Activated CD8-positive, alpha-beta memory T cell treated with anti-CD3 and anti-CD28 coated beads, Interleukin-2, amount 10 ng/mL, durations not matched to agents 7 days and 5 days (primary cell): ENCODE measurements at places on chromosomes 7 and 10.

DNA sequence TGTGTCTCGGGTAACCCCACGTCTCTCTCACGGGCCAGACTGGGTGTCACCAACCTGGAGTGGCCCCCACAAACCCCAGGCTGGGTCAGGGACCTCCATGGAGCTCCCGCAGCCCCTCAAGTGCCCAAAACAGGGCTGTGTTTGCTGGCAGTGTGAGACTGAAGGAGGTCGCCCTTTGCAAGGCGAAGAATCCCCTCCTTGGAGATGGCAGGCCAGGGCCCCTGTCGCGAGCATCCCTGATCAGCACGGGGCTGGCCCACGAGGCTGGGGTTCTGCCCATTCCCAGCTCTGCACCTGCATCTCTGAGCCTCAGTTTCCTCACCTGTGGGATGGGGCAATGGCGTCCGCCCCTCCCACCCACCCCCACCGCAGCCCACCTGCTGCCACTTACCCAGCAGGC is 62.4 kb downstream of the SLC29A4 start:
- no peak for DNase-seq

GRCh38 chr7:108211382-108212201 is 81.4 kb upstream of the LAMB4 start:
- no peak for DNase-seq

DNA sequence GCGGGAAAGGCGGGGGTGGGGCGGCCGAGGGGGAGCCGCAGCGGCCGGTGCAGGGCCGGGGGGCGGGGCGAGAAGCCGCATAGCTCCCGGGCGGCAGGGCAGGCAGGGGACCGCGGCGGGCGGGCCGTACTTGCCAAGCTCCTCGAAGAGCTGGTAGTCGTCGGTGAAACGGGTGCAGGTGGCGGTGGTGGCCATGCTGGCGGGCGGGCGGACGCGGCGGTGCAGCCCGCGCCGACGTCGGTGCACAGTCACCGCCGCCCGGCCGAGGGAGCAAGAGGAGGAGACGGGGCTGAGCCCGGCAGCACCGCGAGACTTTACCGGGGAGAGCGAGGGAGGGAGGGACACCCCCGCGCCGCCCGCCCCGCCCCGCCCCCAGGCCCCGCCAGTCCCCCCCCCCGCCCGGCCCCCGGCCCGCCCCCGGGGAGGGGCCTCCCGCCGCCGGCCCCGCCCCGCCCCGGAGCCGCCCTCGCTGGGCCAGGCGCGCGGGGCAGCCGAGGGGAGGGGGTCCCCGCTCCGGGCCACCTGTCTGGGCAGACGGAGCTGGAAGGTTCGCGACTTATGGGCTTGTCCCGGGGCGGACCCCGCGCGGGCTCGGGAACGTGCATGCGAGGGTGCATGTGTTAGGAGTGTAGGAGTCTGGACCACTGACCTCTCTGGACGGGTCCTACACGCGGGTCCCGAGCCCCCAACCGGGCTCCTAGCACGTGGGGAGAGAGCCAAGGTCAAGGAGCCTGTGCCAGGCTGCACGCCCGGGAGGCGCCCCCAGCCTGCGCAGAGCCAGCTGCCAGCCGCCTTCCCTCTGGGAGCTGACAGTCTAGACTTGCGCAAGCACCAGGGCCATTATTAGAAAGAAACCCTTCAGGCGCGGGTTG is at the start of gene CAMK2G:
Gene CAMK2G (minus strand): TSS at position 289 of the 872 bp plus-strand sequence. CDS start 94 bp downstream, at position 195.
- peak; percentile 91 for DNase-seq

GRCh38 chr7:46741938-46742540 is 821.0 kb upstream of the IGFBP3 start:
- DNase-seq = no peak

- DNase-seq = peak; percentile 63
Observed at GRCh38 chr10:68826764-68827591, at the start of gene STOX1. STOX1 (plus strand) TSS chr10:68827531; CDS start chr10:68827624, 93 bp downstream.

DNA sequence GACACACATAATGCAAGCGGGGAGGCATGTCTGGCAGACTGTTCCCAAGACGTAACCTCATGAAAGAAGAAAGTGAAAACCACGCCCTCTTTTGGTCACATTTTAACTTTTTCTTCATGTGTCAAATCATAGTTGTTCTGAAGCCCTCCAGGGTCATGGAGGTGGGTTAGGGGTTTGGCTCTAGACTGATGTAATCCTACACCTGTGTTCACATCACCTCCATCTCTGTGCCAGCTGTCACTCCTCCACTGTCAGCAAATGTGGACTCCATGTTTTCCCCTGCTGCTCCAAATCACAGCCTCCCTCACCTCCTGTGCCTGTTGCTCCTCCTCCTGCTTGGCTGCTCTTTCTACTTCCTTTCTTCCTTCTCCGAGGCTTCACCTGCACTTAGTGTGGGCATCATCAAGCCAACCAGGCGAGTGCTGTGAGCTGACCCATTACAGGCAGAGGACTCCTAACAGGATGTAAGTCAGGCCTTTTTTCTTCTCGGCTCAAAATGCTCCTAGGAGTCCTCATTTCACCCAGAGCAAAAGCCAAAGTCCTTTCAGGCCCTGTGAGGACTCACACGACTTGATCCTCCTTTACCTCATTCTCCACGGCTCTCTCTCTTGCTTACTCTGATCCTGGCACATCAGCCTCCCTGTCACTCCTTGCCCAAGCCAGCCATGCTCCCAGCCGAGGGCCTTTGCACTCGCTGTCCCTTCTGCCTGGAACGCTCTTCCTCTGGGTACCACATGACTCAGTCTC is 66.4 kb upstream of the IFRD1 start:
- DNase-seq = no peak

DNA sequence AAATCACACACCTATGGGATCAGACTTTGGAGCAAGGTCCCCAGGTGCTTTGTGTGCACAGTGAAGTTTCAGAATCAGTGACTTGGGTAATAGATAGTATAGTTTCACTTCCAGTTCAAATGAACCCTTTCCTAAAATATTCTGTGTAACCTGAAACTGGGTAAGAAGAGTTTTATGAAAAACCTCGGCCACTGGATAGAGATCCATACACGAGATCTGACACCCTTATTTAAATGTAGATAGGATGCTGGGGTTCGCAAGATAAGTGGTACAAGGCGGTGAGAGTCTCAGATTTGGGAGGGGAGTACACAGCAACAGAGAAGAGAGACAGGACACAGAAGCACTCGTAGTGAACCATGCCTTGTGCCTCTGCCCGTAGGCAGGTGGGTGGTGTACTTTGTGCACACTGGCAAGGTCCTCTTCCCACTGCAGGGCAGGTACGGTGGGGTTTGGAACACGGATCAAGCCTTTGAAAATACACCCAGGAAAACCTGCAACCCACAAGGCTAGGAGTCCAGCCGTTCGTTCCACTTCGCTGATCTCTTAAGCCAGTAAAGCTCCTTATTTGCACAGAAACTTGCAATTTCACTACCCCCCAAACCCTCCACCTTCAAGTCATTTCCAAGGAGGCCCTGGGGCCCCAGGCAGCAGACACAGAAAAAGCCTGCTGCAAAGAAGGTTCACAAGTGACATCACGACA is 162.8 kb downstream of the USP6NL start:
- peak; percentile 39 for DNase-seq

GRCh38 chr10:117242463-117242832 is 1.5 kb downstream of the SLC18A2 start:
- no peak for DNase-seq

DNA sequence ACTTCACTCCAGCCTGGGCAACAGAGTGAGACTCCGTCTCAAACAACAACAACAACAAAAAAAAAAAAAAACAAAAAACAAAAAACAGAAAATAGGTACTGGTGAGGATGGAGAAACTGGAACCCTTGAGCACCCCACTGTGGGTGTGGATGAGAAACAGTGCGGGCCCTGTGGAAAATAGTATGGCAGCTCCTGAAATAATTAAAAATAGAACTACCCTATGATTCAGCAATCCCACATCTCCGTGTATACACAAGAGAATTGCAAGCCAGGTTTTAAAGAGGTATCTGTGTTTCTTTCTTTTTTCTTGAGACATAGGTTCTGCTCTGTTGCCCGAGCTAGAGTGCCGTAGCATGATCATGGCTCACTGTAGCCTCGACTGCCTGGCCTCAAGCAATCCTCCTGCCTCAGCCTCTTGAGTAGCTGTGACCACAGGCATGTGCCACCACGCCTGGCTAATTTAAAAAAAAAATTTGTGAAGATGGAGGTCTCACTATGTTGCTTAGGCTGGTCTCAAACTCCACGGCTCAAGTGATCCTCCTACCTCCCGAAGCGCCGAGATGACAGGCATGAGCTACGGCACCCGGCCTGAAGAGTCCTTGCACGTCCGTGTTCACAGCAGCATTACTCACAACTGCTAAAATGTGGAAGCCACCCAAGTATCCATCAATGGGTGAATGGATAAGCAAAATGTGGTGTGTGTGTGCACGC is 39.5 kb downstream of the EBF3 start:
- no peak for DNase-seq

DNA sequence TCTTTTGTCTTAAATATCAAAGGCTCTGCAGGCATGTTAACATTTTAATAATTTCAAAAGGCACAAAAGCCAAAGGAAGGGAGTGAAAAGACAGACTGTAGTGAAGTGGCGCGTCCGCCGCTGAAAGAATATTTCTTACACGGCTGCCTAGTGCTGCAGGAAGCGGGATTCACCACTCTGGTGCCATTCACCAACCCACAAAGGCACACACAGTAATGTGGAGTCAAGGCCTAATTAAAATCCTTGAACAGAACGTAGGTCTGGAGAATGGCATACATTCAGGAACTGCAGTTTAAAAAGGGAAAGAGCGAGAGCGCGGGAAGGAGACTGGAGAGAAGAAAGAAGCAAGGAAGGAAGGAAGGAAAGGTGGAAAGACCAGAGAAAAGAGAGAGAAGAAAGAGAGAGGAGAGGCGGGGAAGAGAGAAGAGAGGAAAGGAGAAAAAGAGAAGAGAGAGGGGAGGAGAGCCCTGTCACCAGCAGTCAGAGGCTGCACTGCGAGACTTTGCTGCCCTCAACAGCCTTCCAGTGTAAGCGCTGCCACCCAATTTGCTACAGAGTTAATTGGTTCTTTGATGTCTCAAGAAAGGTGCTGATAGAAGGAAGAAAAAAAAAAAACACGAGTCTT is 554.0 kb downstream of the MDFIC start:
- DNase-seq = no peak

GRCh38 chr10:19620811-19621210 is 195.4 kb upstream of the PLXDC2 start:
- no peak for DNase-seq

GRCh38 chr10:6409971-6410643 is 170.0 kb downstream of the PRKCQ start:
- peak; percentile 73 for DNase-seq

- DNase-seq = no peak
Observed at GRCh38 chr10:59879363-59879913, 26.9 kb downstream of the CCDC6 start.

DNA sequence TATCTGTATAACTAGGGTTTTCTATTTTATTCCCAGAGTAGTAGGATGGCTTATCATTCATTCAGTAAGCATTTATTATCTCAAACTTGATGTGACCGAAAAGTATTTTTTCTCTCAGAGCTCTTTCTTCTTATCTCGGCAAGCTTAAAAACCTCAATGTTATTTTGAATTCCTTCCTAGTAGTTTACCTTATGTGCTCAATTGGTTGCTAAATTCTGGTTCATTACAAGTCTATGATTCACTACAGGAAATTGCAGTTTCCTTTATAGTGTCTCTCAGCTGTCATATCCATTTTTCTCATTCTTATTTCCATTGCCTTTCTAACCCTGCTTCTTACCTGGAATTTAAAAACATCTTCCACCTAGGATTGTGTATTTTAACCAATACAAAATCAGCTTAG is 12.6 kb upstream of the ICA1 start:
- DNase-seq = no peak

DNA sequence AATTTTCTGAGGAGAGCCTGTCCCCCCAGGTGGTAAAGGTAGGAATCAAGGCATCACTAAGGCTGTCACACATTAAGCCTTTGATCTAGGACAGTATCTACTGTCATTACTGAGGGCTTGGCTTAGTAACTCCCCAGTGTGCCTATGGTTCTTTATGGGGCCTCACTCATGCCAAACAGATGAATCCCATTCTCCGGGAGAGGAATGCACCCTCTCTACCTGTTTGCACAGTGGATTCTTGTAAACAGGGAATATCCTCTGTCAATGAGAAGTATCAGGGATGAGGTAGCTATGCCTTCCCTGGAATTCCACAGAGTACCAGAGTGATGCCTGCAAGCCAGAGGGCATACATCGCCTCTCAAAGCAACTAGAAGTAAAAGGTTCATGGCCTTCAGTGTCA is 3.9 kb upstream of the CPN1 start:
- no peak for DNase-seq

GRCh38 chr7:11699666-11700065 is 132.3 kb downstream of the THSD7A start:
- no peak for DNase-seq

DNA sequence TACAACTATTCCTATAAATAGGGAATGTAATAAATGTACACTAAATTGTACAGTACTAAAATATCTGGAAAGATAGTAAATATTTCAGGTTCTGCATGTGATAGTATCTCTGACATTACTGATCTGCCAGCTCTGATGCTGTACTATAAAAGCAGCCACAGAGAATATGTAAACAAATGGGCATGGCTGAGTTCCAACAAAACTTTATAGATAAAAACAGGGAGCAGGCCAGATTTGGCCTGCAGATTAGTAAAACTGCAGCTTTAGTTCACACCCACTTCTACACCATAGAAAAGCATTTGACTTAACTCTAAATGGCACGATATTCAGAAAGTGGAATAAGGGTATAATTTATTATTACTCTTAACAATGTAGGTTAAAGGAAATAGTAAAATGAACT is 18.8 kb upstream of the TLL2 start:
- DNase-seq = no peak

DNA sequence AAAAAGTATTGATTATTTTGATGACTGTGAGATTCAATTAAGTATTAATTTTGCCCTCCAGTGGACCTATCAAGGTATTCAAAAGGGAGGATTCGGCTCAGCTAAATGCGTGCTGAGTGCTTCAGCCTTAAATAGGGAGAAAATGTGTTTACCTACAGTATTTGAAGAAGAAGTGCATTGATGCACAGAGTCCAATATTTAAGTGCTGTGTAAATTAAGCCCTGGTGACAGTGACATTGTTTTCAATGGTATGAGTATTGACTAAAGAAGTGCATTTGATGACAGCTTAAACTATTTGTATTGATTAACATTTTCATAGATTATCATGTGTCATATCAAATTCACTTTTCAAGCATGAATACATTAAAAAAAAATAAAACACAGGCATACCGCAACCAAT is 106.6 kb downstream of the POU6F2 start:
- DNase-seq = no peak

DNA sequence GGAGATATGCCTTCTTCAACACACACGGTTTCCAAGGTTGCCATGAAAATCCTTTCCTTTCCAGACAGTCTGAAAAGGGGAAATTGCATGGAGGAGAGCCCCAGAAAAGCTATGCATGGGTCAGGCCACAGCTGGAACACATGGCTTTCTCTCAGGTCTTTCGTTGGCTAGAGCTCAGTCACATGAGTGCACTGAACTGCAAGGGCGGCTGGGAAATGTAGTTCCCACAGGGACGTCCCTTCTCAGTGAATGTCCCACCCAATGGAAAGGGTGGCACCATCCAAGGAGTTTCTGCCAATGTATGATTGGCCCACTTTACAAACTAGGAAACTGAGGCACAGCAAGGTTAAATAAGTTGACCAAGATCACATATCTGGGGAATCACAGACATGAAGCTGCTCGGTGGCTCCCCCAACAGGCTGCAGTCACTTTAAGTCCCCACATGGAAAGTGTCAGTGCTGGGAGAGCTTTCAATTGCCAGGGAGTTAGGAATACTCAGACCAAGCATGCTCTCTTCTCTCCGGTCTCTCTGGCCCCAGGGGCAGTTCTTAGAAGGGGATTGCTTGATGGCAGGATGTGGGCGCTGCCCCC is 571.3 kb downstream of the GLRX3 start:
- no peak for DNase-seq
